ENCODE measurements at places on chromosomes 7 and 10. TPM values are rescaled to one million over a fixed set of nuclear protein-coding genes. Genes with fewer than 3 reads are reported as not detected.

DNA sequence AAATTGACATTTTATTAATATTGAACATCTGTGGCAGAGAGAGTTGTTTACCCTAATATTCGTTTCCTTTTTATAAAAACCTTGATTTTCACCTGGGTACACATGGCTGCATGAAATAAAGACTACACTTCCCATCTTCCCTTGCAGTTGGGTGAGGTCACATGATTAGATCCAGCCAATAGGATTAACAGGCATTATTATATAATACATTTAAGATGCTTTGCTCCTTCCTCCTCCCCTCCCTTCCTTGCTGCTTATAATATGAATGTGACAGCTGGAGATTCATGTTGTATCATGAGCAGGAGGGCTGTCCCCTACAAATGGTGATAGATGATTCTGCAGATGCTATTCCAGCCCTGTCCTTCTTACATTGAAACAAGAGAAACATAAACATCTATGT is 146.6 kb downstream of the SH2D4B start:
- DNase-seq, result no peak

- no peak for DNase-seq
Observed at GRCh38 chr7:36823353-36823752, 99.1 kb upstream of the AOAH start.

DNA sequence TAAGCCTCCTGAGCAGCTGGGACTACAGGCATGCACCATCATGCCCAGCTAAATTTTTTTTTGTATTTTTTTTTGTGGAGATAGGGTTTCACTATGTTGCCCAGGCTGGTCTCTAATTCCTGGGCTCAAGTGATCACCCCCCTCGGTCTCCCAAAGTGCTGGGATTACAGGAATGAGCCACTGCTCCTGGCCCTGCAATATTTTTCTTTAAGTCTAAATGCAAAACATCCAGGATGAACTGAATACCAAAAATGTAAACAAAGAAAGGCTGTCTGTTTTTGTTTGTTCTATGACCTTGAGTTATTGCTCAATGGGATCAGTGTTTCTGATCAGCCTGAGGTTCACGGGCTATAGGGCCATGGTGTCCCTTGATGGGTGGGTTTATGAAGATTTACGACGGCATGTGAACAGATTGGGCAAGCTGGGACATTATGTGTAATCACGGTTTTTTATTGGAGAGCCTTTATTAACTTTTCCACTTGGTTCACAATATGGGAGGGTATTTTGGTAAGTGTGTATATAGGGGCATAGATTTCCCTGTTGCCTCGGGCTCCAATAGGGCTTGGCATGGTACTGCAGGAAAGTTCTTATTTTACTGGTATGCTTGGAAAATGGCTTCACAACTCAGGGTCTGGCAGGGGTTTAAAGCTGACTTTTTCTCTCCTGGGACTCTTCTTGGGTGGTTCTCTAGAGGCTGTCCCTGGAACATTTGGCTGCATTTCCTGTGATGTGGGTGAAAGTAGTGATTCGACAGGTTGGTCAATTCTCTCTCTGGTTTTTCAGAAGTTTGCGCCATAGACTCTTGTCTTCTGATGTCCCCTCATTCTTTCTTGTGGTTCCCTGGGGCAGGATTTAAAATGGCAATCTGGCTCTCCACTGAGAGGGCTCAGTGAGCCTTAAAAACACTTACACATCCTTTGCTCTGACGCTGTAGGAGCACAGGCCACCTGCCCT is 41.6 kb downstream of the MRPS33 start:
- no peak for DNase-seq

DNA sequence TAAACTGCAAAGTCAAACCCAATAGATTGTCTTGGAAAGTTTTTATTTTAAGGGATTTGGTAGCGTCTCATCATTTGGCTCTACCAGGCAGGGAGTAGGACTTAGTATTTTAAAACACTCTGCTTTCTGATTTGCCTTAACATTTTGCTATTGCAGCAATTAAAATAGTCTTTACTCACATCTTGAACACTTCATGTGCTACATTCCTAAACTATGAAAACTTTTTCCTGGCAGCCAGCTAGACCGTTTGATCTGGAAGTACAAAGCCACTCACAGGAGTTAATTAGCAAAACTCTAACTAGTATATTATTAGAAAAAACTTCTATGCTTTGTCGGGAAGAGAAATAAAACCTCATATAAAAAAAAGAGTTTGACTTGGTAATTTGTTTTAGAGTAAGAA is 111.4 kb downstream of the TFPI2 start:
- DNase-seq, result no peak

GRCh38 chr7:93955304-93955703 is 33.8 kb downstream of the GNG11 start:
- no peak for DNase-seq

GRCh38 chr7:64541438-64542359 is 21.2 kb downstream of the ZNF680 start:
- no peak for DNase-seq

GBX1 gene
- not detected for total RNA-seq

DNA sequence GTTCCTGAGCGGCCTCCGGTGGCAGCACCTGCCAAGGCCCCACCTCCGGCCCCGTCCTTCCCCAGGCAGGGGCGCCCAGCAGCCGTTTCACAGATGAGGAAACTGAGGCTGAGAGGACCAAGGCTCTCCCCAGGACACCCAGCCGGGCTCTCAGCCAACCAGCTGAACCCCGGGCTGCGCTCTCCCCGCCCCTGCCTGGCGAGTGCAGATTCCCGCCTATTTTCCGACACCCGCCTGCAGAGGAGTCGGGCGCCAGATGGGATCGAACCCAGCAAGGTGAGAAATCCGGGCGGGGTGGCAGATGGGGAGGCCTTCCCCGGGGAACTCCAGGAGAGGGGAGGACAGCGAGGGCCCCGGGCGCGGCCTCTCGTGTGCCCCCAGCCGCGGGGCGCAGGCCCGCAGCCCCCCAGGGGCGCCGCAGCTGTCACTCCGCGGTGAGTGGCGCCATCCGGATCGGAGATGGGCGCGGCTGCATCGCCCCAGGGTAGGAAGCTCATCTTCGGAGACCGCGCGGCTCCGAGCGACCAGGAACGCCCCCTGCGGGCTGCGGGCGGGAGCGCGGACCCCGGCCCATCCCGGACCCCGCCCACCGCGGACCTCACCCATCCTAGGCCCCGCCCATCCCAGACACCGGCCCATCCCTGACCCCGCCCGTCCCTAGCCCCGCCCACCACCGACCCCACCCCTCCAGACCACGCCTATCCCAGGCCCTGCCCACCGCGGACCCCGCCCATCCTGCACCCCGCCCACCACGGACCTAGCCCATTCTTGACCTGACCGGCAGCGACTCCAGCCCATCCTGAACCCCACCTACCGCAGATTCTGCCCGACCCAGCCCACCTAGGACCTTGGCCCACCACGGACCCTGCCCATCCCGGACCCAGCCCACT is 90.3 kb downstream of the MICALL2 start:
- peak; percentile 54 for DNase-seq

- DNase-seq, result no peak
Observed at GRCh38 chr10:1589257-1589656, 148.1 kb downstream of the ADARB2 start.

PILRB gene
- total RNA-seq, result 13.4 TPM

CHST15 gene
- 8.2 TPM for total RNA-seq

DNA sequence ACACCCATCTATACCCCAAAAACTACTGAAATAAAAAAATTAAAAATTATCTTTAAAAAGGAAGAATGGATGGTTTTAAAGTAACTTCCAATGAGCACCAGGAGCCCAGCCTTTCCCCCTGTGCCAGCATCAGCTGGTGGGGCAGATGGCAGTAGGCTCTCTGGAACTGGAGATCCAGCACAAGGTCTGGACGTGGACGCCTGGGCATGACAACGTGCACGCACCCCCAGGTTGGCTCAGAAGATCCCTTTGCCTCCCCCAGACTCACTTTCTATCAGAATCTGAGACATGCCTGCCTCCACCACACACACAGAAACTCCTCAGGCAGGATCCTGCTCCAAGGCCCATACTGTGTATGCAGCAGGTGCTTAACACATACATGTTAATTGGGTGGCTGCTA is 35.8 kb downstream of the TCERG1L start:
- no peak for DNase-seq

DNA sequence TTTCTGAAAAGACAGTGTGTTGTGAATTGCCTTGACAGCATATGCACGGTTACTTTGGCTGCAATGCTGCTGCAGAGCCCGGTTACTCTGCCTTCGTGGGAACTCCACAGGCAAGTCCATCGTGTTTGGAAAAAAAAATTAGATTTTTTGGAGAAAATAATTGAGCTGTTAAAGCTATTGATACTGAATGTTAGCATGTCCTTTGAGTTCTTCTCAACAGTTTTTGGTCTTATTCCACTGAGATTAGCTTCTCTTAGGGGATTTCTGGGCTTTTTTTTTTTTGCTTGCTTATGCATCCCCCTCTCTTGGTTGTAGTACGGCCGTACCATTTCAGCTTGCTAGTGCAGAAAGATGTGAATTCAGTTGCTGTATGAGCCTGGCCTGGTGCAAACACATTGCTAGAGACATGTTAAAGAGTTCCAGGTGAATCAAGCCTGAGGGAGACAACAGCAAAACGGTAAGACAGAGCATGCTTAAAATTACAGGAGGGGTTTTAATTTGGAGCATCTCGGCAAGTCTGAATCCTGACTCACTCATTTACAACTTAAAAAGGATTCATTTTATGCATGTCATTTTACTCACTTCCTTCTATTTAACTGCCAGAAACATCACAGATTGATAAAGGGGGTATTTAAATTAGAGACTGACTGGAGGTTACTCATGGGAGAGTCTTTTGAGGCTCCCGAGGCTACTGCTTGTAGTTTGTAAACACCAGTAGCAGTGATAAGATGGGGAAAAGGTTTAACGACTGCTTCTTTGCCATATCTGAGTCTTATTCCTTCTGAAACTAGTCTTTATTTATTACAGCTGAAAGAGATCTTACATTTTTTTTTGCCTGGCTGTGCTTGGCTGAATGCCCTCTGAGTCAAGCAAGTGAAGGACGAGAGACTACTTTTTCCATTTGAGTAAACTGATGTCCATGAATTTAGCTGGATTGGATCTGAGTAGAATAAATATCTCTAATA is 113.7 kb downstream of the CDK14 start:
- DNase-seq, result no peak

UROS gene
- 81.7 TPM for total RNA-seq

GRCh38 chr7:120829487-120829886 is 28.5 kb downstream of the TSPAN12 start:
- no peak for DNase-seq

ASB15 gene
- total RNA-seq, result 25.2 TPM

All from right cardiac atrium (tissue), 5 donors.